ENCODE measurements at places on chromosomes 12 and 14.

GRCh38 chr14:75277815-75278421, 710 bp upstream of the FOS start:
- H3K27me3 ChIP-seq, result peaks cover 34% of the 10 kb centered on the region
- peak overlapping the region; percentile 86 for H3K4me3 ChIP-seq
- no peak for DNase-seq
- peak overlapping the region; percentile 69 for H3K27ac ChIP-seq
- peaks cover 40% of the 10 kb centered on the region for H3K4me1 ChIP-seq

GRCh38 chr14:69013943-69014782, 35.1 kb upstream of the ACTN1 start:
- H3K36me3 ChIP-seq, result no peaks in the 10 kb centered on the region
- H3K4me3 ChIP-seq, result no peak overlapping the region
- H3K27me3 ChIP-seq, result no peaks in the 10 kb centered on the region
- no peak overlapping the region for H3K27ac ChIP-seq

GRCh38 chr12:109239179-109239578, 69.9 kb downstream of the FOXN4 start:
- H3K36me3 ChIP-seq, result peaks cover 10% of the 10 kb centered on the region
- no peaks in the 10 kb centered on the region for H3K27me3 ChIP-seq
- peaks cover 5% of the 10 kb centered on the region for H3K4me1 ChIP-seq
- no peak overlapping the region for H3K27ac ChIP-seq

DNA sequence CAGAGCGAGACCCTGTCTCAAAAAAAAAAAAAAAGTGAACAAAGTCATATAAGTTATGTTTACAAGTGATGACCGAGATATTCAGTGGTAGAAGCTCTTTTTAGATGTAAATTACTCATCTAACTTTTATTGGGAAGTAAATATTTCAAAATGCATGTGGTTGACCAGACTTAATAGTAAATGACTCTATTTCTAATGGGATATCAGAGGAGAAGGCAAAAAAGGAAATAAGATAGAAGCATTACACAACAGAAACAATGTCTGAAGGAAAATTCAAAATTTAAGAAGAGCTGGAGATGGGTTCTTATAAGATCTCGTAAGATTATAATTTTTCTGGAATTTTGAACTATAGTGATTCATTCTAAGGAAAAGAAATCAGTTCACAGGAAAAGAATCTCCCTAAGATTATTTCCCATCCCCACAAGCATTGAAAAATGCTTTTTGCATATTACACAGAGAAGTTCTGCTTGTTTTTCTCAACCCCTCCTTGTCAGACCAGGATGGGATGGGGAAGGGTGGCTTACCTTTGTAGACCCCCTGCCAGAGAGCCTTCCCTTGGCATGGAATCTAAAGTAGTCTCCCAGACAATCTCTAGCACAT, 63.1 kb upstream of the STK38L start:
- DNase-seq, result no peak
- H3K4me1 ChIP-seq, result peaks cover 46% of the 10 kb centered on the region
- no peaks in the 10 kb centered on the region for H3K36me3 ChIP-seq
- H3K4me3 ChIP-seq, result no peak overlapping the region
- no peak overlapping the region for H3K27ac ChIP-seq

- H3K4me3 ChIP-seq, result peak overlapping the region; percentile 33
- peaks cover 3% of the 10 kb centered on the region for H3K36me3 ChIP-seq
- H3K27me3 ChIP-seq, result peaks cover 14% of the 10 kb centered on the region
- H3K27ac ChIP-seq, result peak overlapping the region; percentile 14
These were observed 3.3 kb downstream of the CD4 start for GRCh38 chr12:6792522-6793201.

GRCh38 chr12:40688085-40688725, 4.0 kb upstream of the CNTN1 start:
- no peak overlapping the region for H3K27ac ChIP-seq
- H3K4me3 ChIP-seq, result no peak overlapping the region
- no peaks in the 10 kb centered on the region for H3K4me1 ChIP-seq

- H3K4me1 ChIP-seq, result no peaks in the 10 kb centered on the region
- H3K36me3 ChIP-seq, result no peaks in the 10 kb centered on the region
- no peaks in the 10 kb centered on the region for H3K27me3 ChIP-seq
- no peak for DNase-seq
These were observed 619.5 kb downstream of the RERGL start for GRCh38 chr12:17470460-17470859.

- H3K27me3 ChIP-seq, result no peaks in the 10 kb centered on the region
- H3K27ac ChIP-seq, result no peak overlapping the region
- no peak for DNase-seq
- no peak overlapping the region for H3K4me3 ChIP-seq
- H3K4me1 ChIP-seq, result no peaks in the 10 kb centered on the region
- H3K36me3 ChIP-seq, result no peaks in the 10 kb centered on the region
These were observed 95.4 kb downstream of the MYF5 start for GRCh38 chr12:80811957-80812708.

GRCh38 chr14:77151245-77151644, 9.7 kb upstream of the ZDHHC22 start:
- H3K27me3 ChIP-seq, result peaks cover 24% of the 10 kb centered on the region
- H3K36me3 ChIP-seq, result no peaks in the 10 kb centered on the region
- no peaks in the 10 kb centered on the region for H3K4me1 ChIP-seq
- peak; percentile 23 for DNase-seq
- no peak overlapping the region for H3K27ac ChIP-seq
- no peak overlapping the region for H3K4me3 ChIP-seq

DNA sequence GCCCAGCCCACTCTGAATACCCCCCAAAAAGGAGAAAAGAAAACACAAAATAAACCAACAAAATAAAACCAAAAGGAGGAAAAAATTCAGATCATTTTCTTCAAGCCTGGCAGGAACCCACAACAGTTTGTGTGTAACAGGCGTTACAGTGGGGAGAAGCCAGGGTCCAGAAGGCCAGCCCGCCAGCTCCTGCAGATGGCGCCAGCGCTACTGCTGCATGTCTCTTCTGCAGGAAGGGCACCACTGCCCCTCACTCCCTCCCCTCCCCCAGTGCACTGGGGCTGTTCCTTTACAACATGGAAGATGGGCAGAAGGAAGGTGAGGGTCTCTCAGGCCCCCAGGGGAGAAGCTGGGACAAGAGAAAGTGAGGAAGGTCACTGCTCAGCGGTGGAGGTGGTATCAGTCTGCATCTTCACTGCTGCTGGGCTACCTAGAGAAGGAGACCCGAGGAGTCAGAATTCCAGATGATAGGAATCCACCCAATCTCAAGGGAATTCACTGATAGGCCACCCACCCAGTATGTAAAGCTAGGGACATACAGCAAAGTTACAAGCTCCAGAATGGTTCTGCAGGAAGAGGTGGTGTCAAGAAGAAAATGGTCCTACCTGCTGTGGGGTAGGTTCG, 2.3 kb upstream of the NOP2 start:
- H3K4me3 ChIP-seq, result no peak overlapping the region
- peaks cover 62% of the 10 kb centered on the region for H3K36me3 ChIP-seq
- peak; percentile 73 for DNase-seq

- no peak overlapping the region for H3K4me3 ChIP-seq
- H3K36me3 ChIP-seq, result peaks cover 45% of the 10 kb centered on the region
- peaks cover 37% of the 10 kb centered on the region for H3K4me1 ChIP-seq
- no peaks in the 10 kb centered on the region for H3K27me3 ChIP-seq
- DNase-seq, result peak; percentile 99
- H3K27ac ChIP-seq, result no peak overlapping the region
These were observed 436 bp upstream of the ARID4A start for GRCh38 chr14:58297762-58298476.

DNA sequence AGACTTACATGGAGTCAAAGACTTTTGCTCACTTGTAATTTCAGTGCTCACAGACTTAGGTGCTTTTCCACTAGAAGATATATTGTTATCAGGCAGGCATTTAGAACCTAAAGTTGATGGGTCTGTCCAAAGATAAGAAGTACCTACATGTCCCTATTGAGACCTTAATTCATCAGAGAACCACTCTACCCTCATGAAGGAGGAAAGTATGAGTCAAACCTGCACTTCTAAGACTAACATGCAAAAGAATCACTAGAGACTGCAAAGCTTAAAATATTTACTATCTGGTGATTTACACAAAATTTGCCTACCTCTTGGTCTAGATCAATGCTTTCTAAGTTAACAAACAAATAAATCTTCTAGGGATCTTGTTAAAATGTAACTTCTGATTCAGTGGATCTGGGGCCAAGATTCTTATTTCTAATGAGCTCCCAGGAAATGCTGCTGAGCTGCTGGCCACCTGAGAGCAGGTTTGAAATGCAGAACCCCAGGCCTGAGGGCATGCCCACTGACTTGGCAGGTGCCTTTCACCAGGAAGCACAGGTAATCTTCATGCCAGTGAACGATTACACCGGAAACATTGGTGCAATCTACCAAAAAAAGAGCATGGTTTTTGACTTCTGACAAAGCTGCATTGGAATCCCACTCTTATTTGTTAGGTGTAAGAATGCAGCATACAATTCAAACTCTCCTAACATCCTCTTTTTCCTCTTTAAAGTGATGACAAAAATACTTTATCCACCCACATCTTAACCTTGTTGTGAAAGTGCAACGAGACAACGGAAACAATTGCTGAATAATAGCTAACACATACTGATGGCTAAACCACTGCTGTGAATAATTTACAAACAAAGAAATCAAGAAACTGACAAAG, 214.2 kb downstream of the ADAMTS20 start:
- H3K27me3 ChIP-seq, result no peaks in the 10 kb centered on the region
- H3K27ac ChIP-seq, result no peak overlapping the region
- no peak for DNase-seq
- no peak overlapping the region for H3K4me3 ChIP-seq

- no peak overlapping the region for H3K4me3 ChIP-seq
- H3K27ac ChIP-seq, result no peak overlapping the region
- H3K4me1 ChIP-seq, result no peaks in the 10 kb centered on the region
- DNase-seq, result no peak
These were observed 24.4 kb upstream of the KITLG start for GRCh38 chr12:88604646-88605045.

DNA sequence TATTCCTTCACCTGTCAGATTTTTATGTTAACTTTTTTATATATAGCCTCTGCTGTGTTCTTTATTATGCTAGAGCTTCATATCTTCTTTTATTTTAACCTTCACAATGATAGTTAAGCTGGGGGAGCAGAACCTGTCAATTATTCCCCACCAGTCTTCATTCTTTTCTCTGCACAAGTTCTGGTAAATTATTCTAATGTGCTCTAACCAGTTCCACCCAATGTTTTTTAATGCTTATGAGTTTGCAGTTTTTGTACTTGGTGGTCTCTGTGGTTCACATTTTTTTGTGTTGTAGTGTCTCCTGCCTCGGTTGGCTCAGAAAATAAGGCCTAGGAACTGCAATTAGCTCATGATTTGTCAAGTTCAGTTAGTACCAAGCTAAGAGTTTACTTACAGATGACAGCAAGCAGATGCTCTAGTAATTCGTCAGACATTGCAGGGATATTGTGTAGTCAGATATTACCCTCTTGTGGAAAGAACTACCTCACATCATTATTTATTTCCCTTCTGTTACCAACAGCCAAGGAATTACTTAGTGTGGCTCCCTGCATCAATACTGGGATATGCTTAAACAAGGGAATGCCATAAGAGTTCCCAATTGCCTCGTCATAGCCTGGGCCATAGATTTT, 14.5 kb downstream of the DYRK2 start:
- peaks cover 40% of the 10 kb centered on the region for H3K36me3 ChIP-seq
- no peak for DNase-seq
- H3K27ac ChIP-seq, result peak overlapping the region; percentile 36
- no peak overlapping the region for H3K4me3 ChIP-seq

- H3K4me3 ChIP-seq, result peak overlapping the region; percentile 25
- H3K36me3 ChIP-seq, result peaks cover 18% of the 10 kb centered on the region
- DNase-seq, result no peak
- H3K27me3 ChIP-seq, result no peaks in the 10 kb centered on the region
- peak overlapping the region; percentile 62 for H3K27ac ChIP-seq
- H3K4me1 ChIP-seq, result peaks cover 59% of the 10 kb centered on the region
These were observed 144.0 kb upstream of the PLEKHG7 start for GRCh38 chr12:92558806-92559205.

GRCh38 chr12:40735551-40736230, 43.5 kb downstream of the CNTN1 start:
- no peak for DNase-seq
- no peak overlapping the region for H3K27ac ChIP-seq
- H3K36me3 ChIP-seq, result no peaks in the 10 kb centered on the region
- H3K4me1 ChIP-seq, result no peaks in the 10 kb centered on the region
- no peak overlapping the region for H3K4me3 ChIP-seq

DNA sequence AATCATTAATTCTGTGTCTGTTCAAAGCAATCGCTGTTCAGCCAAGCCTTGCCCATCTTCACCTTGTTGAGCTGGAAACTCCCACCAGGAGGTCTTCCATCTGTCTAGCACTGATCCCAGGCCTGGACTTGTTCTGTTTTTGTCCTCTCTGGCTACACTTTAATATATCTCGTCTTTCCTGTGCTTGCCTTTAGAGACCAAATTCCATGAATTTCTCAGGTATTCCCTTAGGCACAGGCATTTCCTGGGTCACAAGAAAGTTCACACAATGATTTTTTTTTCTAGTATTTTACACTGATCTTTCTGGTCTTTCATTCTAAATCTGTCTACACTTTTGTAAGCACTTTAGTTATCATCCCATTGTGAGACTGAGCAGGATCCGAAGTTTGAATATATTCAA, 116.4 kb upstream of the CCND2 start:
- H3K27me3 ChIP-seq, result no peaks in the 10 kb centered on the region
- DNase-seq, result no peak
- H3K4me3 ChIP-seq, result no peak overlapping the region
- peaks cover 82% of the 10 kb centered on the region for H3K4me1 ChIP-seq
- H3K36me3 ChIP-seq, result peaks cover 2% of the 10 kb centered on the region

DNA sequence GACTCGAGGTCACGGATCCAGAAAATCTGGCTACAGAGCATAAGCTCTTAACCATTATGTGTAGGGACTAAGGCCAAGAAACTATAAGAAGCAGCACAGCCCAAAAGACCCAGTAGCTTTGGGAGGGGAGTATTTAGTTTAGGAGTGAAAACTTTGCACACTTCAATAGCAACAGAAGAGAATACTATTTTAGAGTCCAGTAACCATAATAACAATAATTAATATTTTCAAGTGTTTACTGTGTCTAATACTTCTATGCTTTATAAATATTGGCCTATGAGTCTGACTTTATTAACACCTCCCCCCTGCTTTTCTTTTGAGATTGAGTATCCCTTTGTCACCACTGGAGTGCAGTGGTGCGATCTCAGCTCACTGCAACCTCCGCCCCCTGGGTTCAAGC, 82.8 kb downstream of the SUDS3 start:
- peaks cover 3% of the 10 kb centered on the region for H3K27me3 ChIP-seq
- no peak overlapping the region for H3K27ac ChIP-seq
- peaks cover 2% of the 10 kb centered on the region for H3K4me1 ChIP-seq
- no peak overlapping the region for H3K4me3 ChIP-seq
- DNase-seq, result no peak
- no peaks in the 10 kb centered on the region for H3K36me3 ChIP-seq

- H3K4me1 ChIP-seq, result peaks cover 84% of the 10 kb centered on the region
- no peak for DNase-seq
- peaks cover 21% of the 10 kb centered on the region for H3K36me3 ChIP-seq
- peak overlapping the region; percentile 22 for H3K27ac ChIP-seq
These were observed 87.6 kb downstream of the PPP2R5C start for GRCh38 chr14:101849125-101849524.

GRCh38 chr14:88037325-88037724, 32.4 kb downstream of the GPR65 start:
- peaks cover 9% of the 10 kb centered on the region for H3K4me1 ChIP-seq
- no peaks in the 10 kb centered on the region for H3K27me3 ChIP-seq
- no peak overlapping the region for H3K4me3 ChIP-seq
- H3K36me3 ChIP-seq, result no peaks in the 10 kb centered on the region
- H3K27ac ChIP-seq, result no peak overlapping the region

- H3K4me3 ChIP-seq, result no peak overlapping the region
- no peak overlapping the region for H3K27ac ChIP-seq
- H3K27me3 ChIP-seq, result peaks cover 6% of the 10 kb centered on the region
- H3K36me3 ChIP-seq, result no peaks in the 10 kb centered on the region
- H3K4me1 ChIP-seq, result no peaks in the 10 kb centered on the region
These were observed 39.5 kb downstream of the FRMD6 start for GRCh38 chr14:51691176-51691575.
